ENCODE measurements at places on chromosomes 12 and 14.

- no peak for DNase-seq
Measured at GRCh38 chr14:103569408-103569807, 6.6 kb downstream of the COA8 start.

GRCh38 chr14:70254476-70254961 lies 65.8 kb upstream of the SLC8A3 start:
- peak; percentile 87 for DNase-seq

DNA sequence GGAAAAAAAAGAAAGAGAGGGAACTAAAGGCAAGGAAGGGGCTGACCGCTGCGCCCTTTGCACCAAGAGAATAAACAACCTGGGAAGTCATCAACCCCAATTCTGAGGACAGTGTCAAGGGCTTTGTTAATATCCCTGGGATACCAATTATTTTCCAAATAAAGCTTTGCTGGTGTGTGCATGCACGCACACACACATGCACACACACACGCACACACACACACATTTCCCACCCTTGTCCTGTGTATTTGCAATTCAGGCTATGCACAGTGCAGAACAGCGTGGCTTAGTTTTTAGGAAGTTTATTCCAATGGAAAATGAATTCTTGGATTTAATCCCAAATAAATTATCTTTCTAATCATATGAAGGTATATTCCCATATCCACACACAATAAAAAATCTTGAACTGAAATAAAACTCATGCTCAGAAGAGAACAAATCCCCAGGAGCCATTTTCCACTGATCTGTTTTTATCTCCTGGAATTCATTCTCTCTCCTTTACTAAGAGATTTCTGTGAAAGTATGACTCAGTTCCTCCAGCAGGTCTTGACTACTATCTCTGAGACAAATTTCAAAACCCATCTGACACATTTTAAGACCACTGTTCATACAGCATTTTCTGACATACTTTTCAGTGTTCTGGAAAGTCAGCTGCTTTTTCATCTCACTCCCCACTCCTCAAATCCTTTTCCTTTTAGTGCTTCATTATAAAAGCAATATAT lies 334.4 kb upstream of the ATP2B1 start:
- DNase-seq, result no peak

GRCh38 chr14:68477461-68478085 lies 315.3 kb downstream of the ZFP36L1 start:
- DNase-seq, result no peak

DNA sequence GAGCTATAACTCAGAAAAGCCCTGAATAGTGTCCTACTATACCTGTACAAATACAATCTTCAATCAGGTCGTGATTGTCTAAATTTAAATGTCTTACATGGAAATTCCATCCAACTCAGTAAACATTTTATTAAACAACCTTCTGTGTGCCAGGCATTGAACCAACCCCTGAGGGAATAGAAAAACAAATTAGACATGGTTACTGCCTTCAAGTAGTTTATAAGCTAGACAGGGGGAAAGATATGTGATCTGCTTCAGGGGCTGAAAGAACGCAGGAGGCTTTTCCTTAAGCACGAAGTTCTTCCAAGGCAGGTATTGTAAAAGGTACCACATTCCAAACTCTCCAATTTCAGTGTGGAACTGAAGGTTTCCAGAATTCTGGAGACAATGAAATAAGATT lies 39.7 kb upstream of the STAB2 start:
- DNase-seq, result no peak

GRCh38 chr14:32593290-32593942 lies 264.3 kb downstream of the AKAP6 start:
- no peak for DNase-seq

GRCh38 chr12:103442822-103443221 lies 52.9 kb downstream of the C12orf42 start:
- peak; percentile 1 for DNase-seq

Data from NCI-H524 (cell line).